Activated CD4-positive, alpha-beta T cell treated with anti-CD3 and anti-CD28 coated beads for 4 hours (primary cell): ENCODE measurements at places on chromosomes 1 and 21.

DNA sequence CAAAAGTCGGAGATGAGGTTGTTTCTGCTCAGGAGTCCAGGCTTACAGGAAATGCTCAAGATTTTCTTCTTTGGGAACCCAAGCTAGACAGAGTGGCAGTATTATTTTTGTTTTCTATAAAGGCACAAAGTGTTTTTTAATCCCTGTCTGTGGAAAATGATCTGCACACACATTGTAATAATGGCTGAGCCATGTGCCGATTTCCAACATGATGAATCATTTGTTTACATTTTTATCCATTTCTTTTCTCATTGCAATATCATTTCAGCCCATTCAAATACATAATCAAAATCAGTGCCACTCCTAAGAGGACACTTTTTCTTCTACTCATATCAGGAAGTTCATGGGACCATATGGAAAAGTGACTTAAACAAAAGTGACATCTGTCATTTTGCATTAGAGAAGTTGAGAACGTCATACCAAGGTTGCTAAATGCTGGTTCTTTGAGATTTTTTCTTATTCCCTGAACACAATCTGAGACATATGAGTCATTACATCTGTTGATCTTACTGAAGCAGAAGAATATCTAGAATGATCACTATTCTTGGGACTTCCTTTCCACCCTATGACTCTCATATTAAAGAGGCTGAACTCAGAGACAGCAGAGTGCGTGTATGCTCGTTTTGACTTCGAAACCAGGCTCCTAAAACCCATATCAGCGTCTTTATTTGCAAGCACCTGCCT is 44.9 kb downstream of the ACTA1 start:
- no peak for DNase-seq

GRCh38 chr1:2975466-2976179 is 45.6 kb upstream of the ACTRT2 start:
- no peak for DNase-seq

DNA sequence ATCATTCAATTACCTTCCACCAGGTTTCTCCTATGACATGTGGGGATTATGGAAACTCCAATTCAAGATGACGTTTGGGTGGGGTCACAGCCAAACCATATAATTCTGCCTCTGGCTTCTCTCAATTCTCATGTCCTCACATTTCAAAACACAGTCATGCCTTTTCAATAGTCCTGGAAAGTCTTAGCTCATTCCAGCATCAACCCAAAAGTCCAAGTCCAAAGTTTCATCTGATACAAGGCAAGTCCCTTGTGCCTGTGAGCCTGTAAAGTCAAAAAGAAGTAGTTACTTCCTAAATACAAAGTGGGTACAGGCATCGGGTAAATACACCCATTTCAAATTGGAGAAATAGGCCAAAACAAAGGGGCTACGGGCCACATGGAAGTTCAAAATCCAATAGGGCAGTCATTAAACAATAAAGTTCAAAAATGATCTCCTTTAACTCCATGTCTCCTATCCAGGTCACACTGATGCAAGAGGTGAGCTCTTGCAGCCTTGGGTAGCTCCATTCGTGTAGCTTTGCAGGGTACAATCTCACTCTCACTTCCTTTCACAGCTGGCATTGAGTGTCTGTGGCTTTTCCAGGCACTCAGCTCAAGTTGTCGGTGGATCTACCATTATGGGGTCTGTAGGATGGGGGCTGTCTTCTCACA is 112.9 kb downstream of the FCRL5 start:
- DNase-seq, result no peak

GRCh38 chr1:41559331-41559730 is 74.8 kb upstream of the EDN2 start:
- no peak for DNase-seq

- DNase-seq, result no peak
These were observed 36.3 kb upstream of the FAM3B start for GRCh38 chr21:41280115-41280919.
